ENCODE measurements at places on chromosomes 1 and 21.

- no peak for DNase-seq
Observed at GRCh38 chr1:230791986-230792564, 44.9 kb downstream of the CAPN9 start.

DNA sequence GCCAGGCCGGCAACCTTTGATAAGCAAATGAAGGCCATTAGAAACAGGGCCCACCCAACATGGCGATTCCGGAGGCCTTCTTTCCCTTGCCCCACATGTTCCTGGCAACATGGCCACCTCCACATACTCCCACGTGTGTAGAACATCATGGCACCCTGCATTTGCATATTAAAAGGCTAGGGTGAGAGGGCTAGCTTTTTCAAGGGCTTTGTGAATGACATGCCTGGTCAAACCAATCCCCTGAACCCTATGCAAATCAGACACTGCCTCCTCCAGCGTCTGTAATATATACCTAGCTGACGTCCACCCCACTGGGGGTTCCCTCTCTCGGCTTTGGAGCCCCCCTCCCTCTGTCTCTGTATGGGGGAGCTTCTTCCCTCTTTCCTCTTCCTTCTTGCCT lies 1.6 kb downstream of the ADCY10 start:
- DNase-seq = no peak

DNA sequence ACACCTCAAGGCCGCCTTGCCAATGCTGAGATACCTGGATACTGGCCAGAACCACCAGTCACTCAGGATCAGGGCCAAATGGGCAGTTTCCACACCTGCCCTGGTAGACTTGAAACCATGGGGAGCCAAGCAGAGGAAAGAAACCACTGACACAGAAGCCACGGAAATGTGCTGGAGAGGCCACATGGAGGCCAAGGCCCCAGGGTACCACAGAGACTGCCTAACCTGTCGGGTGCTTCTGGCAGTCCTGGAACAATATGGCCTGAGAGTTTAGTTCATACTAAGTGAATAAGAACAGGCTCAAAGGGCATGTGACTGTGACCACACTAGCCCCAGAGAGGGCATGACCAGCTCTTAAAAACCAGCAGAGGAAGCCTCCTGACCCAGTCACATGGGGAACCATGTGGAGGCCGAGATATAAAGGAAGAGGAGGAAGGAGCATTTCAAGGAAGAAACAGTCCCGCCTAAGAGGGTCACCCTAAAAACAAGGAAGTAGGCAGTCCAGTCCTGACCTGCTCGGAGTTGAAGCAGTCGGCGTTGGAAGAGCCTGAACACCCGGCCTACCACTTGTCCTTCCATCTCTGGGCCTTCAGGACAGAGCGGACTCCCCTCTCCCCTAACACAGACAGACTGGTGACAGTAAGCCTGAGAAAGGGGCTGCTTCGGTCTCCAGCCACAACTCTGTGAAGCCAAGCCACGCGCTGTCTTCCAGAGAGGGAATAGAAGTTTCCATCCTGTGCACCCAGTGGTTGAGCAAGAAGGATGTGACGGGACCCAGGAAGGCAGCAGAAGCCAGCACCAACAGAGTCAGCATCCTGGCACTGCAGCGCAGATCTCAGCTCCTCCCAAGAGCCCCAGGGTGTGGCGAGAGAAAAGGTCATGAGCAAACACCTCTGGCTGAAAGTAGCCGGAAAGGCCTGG lies at the start of gene DENND2D:
DENND2D (minus strand) TSS at position 766 of the 921 bp plus-strand sequence; CDS start at position 579, 187 bp downstream.
- no peak for DNase-seq

DNA sequence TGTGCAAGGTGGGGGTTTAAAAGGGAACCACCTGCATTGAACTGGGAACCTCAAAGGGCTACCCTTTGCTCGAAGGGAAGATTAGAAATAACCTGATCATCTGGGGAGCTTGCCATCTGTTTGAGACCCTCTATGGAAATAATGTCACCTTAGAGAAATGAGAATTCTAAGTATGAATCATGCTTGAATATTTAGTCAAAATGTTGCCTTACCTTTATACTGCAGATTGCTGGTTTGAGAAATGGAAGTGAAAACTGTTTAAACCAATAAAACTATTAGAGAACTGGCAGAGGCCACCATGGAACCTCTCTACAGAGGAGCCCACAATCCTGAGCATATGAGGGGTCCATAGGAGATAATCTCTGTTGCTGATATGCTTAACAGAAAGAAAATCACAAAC lies 131.2 kb upstream of the FAM78B start:
- no peak for DNase-seq

- DNase-seq = no peak
Observed at GRCh38 chr21:38986806-38987632, 181.3 kb downstream of the ETS2 start.

GRCh38 chr1:76677416-76678405 lies 189.6 kb upstream of the ST6GALNAC5 start:
- DNase-seq = no peak

DNA sequence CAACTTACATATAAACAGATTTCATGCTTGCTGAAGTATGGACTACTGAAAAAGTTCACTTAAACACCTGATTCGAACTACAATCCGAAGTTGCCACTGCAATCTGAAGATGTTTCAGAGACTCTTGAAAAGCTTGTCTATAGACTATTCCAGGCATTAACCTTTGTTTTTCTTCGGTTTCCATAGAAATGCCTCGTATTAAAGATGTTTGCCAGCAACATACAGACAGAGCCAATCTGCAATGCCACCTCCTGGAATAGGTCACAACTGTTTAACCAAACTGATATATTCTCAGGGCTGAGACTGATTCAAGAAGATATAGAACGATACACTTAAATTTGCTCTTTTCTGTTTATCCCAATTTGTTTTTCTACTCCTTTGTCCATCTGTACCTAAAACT lies 28.9 kb upstream of the DMRTB1 start:
- DNase-seq = no peak

DNA sequence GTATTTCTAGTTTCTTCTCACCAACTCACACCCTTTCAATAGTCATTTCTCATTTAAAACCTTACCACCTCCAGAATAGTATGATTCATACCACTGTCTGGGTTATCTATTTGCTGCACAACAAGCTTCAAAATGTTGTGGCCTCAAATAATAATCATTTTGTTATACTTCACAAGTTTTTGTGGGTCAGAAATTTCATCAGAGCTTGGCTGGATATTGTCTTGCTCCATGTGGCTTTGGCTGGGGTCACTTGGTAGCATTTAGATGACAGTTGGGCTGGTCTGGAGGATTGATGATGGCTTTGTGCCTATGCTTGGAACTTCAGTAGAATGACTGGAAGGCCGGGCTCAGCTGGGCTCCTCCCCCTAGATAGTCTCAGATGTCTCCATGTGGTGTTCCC lies 66.0 kb downstream of the TGFB2 start:
- DNase-seq = no peak

- DNase-seq = no peak
Observed at GRCh38 chr1:44254392-44254910, 41.2 kb downstream of the DMAP1 start.

- no peak for DNase-seq
Observed at GRCh38 chr1:209062081-209062620, 521.4 kb upstream of the CAMK1G start.

DNA sequence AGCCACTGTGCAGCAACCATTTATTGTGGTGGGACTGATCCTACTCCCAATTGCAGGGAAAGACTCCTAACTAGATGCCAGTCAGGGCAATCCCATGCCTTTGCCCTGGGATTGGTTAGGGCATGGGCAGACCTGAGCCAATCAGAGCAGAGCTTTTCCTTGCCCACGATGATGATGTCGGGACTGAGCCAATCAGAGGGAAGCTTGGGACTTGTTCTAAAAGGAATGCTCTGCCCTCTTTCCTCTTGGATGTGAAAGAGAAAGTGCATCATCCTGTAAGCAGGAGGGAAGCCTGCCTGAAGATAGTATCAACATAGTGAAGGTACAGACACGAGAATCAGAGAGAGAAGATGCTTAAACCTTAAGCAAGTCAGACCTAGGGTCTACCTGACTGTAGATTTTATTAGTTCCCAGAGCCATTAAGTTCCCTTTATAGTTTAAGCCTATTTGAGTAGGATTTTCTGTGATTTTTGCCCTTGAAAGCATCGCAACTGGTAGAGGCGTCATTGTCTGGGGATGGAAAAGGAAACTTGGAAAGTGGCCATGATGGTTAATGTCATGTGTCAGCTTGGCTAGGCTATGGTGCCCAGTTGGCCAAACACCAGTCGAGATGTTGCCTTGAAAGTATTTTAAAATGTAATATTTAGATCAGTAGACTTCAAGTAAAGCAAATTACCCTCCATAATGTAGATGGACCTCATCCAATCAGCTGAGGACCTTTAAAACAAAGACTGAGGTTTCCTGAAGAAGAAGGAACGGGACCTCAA lies 19.9 kb downstream of the IRF2BP2 start:
- DNase-seq = no peak

- DNase-seq = peak; percentile 60
Observed at GRCh38 chr1:162003830-162004215, 19.8 kb downstream of the OLFML2B start.

DNA sequence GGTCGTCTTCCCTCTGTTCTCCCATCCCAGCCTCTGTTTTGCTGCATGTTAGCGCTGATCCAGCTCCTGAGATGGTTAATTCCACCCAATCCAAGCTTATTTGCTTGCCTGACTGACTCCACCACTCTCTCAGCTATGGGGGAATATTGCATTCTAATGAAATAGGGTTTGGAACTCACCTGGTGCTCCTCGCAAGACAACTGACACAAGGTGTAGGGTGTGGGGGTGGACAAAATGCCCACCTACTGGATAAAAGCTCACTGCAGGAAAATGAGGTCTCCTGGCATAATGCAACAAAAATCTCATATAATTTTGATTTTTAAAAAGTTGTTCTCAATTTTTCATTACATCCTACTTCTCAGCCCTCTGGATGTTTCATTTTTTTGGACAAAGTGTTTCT lies 259.0 kb downstream of the ZNF648 start:
- DNase-seq = no peak

DNA sequence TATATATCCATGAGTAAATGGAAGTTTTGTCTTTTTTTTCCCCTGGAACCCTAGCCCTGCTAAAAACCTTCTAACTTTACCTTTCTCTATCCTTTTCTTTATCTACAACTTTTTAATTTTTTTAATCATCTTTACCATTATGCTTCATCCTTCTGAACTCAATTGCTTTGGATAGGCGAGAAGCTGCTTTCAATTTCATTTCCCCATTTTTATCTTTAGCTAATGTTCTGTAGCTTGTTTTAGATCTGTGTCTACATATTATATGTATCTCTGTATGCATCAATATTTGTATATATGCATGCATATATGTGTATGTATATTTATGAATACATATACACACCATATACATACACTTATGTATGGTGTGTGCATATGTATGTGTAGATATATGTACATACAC lies 57.4 kb downstream of the PTPRC start:
- no peak for DNase-seq

- no peak for DNase-seq
Observed at GRCh38 chr1:51650198-51650597, 33.3 kb downstream of the OSBPL9 start.

DNA sequence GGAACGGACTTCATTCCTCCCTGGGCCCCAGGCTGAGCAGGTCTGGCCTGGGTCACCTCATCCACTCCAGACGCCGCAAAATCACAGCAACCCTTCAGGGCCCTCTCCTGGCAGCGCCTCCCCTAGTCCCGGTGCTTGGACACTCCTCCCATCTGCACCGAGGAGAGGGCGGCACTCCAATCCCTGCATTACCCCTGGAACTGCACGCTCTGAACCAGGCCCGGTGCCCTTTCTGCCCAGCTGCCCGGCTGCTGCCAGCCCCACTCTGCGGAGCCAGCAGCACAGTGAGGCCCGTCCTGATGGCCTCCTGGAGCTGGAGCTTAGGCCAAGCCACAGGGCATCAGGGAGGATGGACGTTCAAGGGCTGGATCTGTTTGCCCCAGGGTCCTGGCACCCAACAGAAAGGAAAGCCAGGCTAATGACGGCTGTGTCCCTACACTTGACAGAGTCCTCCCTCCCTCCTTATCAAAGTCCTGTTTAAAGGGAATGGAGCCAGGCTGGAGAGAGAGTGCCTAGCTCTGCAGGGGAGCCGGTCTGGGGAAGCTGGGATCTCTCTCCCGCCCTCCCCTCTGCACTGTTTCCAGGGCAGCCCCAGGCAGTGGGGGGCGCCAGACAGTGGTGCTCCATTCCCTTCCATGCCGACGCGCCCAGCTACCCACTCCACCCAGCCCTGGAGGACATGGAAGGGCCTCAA lies 12.7 kb downstream of the COL6A2 start:
- no peak for DNase-seq

DNA sequence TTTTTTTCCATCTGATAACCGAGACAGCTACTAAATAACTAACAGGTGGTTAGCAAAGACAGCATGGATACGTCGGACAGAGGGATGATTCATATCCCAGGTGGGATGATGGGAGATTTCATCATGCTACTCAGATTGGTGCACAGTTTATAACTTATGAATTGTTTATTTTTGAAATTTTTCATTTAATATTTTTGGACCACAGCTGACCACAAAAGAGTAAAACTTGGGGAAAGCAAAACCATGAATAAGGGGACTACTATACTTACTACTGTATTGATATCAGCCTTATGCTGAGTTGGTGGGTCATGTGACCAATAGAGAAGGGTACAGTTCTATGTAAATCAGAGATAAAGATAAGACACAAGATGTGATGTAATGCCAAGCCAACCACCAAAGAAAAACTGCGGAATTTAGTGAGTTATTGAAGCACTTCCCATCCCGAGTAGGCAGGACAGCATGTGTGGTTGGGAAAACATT lies 248.1 kb upstream of the C1orf105 start:
- no peak for DNase-seq

DNA sequence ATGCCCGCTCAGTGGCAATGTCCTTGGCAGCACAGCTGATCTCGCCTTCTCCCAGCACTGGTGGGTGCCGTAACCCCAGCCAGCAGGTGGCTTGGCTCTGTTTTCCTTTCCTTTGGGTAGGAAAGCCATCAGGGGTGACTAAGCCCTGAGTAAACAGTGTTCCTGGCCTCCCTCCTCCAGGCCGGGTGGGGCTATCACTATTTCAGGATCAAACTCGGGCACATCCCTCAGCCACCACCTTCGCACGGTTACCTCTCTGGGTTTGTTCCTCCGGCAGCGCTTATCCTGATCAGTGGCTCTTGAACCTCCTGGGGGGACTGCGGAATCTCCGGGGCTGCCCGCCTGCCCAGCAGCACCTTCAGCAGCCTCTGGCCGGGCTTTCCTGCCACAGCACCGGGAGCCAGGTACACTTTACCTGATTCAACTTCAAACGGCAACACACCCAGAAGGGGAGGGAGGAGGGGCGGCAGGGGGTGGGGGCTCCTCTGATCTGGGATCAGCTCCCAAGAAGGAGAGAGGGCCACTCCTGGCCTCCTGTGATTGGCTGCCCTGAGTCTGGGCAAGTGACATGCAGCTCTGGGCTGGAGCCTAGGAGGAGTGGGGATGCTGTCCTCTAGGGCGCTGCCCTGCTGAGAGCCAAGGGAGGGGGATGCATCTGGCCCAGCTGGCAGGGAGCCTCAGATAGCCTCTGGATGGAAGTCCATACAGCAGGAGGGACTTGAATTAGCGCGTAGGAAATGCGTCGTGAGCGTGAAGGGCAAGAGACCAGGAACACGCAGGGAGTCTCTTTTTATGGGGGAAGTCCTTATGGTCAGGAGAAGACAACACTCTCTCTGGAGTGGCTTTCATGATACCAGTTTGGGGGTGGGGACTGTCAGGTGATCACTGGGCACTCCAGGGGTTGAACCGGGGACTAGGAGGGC lies at the start of gene ASCL5:
ASCL5 (minus strand) TSS at position 353 of the 923 bp plus-strand sequence. CDS start 11,812 bp downstream, outside the sequence.
- no peak for DNase-seq

GRCh38 chr1:195332102-195332501 lies 1276.1 kb downstream of the KCNT2 start:
- no peak for DNase-seq

GRCh38 chr21:39348040-39348354 lies 891 bp downstream of the HMGN1 start:
- DNase-seq = no peak

GRCh38 chr21:33317145-33317544 lies 7.6 kb upstream of the IFNAR1 start:
- DNase-seq = no peak

Measured in AG09319 (cell line).